Activated T-cell treated with anti-CD3 and anti-CD28 coated beads, Interleukin-2, amount 50 U/mL, for 72 hours (primary cell): ENCODE measurements at places on chromosomes 3 and 15.

DNA sequence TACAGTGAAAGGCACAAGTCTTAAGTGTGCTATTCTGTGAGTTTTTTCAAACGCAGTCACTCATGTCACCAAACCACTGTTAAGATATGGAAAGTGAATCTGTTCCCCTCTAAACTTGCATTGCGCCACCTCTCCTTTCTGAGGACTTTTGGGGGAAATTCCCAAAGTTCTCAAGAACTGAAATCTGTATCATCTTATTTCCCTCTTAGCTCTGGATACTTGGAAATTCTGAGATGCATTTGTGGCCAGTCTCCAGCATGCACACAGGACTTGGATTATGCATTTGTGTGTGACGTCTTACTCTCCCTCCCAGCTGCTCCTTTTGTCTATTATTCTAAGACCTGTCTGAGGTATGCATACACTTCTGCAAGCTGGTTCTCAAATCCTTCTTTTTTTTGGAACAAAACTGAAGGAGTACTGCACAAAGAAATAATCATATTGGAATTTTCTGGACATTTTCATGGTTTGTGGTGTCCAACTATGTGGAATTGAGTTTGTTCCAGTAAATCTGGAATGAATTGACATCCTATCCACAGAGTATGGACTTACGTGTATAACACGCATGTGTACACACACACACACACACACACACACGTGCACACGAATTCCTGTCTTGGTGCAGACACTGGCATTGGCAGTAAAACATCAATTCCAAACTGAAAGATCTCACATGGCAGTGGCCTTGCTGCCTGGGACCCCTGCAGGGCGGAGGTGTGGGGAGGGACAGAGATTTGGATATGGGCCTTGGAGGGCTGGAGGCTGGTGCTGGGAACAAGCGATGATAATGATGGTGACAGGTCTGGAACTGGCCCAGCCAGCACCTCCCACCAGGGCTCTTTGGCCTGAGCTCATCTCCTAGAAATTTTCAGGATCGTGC, 8.2 kb upstream of the LCTL start:
- no peak for DNase-seq

DNA sequence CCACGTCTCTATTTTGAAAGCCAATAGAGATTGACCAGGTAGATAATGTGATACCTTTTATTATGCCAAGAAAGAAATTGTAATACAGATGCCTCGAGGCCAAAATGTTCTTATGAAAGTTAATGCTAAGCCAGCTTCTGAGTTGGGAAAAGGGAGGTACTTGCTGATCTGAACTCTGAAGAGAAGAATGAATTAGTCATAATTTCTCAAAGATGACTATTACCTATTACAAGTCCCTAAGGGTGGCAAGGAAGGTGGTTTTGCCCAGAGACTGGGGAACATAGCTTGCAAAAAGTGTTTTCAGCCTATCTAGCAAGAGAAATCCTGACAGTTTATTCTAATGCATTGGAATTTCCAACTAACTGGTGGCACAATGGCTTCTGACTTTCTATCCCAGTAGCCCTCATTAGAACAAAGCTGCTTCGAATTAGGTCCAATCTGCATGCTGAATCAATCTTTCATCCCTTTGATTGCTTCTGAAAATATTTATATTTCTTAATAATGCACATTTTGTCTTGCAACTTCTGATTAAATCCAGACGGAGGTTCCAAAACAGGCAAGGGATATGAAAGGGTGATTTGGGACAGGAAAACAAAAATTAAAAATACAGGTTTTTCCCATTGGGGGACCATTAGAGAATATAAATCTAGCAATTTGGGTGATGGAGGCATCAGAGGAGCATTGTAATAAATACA, 17.7 kb upstream of the NR2F2 start:
- DNase-seq, result no peak

- DNase-seq, result peak; percentile 1
Measured at GRCh38 chr15:74540161-74540760, 759 bp upstream of the ARID3B start.

DNA sequence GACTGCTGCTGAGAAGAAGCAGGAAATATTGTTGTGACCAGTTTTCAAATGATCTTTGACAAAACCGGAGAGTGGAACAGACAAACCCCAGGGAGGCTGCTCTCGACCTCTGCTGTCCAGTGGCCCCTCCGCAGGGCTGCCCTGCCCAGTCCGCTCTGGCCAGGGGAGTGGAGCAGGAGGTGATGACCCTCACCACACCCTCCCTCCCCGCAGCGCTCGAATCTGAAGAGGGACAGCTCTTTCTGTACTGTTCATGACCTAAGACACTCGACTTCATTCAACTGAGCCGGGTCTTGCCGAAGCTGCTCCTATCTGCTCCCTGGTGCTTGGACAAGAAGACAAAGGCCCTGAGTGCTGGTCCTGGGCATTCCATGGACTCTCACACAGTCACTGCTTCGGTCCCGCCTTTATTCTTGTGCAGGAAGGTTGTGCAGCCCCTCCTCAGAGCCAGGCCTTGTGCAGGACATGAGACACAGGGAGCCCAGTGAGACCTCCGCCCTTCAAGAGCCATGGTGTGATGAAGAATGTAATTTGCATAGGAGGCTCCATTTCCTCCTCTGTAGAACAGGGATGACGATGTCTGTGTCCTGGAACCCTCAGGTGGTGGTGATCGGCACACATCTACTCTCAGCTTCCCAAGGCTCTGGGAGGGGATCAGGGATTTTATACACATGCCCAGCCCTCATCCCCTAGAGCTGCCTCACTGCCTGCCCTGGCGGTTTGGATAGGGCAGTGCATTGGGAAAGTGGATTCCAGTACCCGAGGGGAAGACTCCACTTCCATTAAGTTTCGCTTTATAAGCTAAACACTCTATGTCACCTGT, 97.1 kb upstream of the PRR20G start:
- no peak for DNase-seq

DNA sequence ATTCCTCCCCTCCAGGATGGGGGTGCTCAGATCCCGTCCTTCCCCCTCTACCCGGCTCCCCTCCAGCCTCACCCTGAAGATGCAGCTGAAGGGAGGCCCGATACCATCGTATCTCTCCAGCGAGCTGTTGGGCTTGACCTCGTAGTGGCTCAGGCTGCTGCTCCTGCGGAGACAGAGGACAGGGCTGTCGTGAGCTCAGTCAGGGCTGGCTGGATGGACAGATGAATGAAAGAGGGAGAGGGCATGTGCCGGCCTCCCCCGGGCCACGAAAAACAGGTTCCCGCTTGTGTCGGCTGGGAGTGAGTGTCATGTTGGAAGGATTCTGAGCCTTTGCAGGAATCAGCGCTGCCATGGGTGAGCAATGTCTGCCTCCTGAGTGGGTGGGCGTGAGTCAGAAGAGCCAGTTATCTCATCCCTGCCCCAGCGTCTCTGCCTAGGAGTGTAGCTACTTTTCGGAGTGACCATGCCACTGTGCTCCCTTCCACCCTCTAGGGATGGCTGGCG, 35.2 kb downstream of the FEM1B start:
- DNase-seq, result no peak

DNA sequence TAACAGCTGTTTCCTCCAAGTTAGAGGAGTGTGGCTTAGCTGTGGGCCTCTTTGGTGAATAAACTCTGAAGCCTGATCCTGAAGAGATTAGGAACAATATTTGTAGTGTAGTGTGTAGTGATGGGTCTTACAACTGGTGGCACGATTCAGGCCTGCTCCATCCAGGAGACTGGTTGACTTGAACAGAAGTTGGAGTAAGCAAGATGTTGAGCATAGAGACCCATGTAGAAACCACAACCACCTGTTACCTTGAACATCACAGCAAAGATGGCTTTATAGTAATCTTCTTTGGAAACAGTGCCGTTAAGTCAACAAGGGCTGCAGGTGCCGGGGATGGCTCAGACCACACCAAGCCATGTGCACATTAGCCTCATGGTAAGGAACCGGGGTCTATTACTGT, 74.2 kb upstream of the RASGRP1 start:
- no peak for DNase-seq

GRCh38 chr3:79872483-79872882, 104.7 kb upstream of the ROBO1 start:
- no peak for DNase-seq

GRCh38 chr3:72487078-72487765, 361.0 kb downstream of the SHQ1 start:
- peak; percentile 80 for DNase-seq

GRCh38 chr3:186696522-186696921, 20.6 kb upstream of the KNG1 start:
- DNase-seq, result no peak

GRCh38 chr3:4703054-4703480, 209.9 kb downstream of the ITPR1 start:
- DNase-seq, result no peak

DNA sequence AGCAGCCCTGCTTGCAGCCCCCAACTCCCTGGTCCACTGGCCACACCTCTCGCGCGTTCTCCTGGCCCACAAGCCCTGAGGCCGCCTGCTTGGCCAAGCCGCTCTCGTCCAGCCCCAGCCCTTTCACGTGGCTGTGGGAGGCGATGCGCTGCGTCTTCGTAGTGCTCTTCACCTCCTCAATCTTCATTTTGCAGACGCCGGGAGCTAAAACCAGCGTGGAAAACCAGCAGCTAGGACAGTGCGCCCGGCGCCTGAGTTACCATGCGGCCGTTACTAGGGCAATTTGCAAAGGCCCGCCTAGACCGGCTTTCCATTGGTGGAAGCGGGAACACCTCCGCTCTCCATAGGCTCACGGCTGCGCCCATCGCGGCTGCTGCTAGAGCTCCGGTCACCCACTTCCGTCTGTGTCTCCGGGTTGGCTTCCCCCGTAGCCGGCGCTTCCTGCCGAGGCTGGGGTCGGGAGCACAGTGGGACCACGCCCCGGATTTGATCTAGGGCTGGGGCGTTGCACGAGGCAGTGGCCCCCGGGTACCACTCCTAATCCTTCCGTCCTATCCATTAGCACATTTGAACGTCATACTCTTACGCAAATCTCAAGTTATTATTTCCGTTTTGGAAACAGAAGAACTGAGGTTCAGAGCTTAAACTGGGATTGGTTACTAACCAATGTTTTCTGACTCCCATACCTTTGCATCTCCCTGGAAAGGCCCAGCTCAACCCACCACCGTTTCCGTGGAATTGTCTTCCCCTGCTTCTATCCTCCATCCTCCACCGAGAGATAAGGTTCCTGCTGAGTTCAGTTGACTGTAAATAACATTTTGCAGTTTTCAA, at the start of gene RUVBL1:
Gene RUVBL1 (minus strand): TSS at position 275 of the 831 bp plus-strand sequence. CDS start 88 bp downstream, at position 187.
- peak; percentile 98 for DNase-seq

- DNase-seq, result no peak
Measured at GRCh38 chr15:31461375-31461774, 134.7 kb downstream of the KLF13 start.

GRCh38 chr3:48466386-48467109, 20.0 kb downstream of the ATRIP start:
- peak; percentile 42 for DNase-seq

- no peak for DNase-seq
Measured at GRCh38 chr15:69585937-69586336, 133.3 kb downstream of the RPLP1 start.

- DNase-seq, result peak; percentile 71
Measured at GRCh38 chr3:170178651-170179050, 2.9 kb downstream of the PHC3 start.

DNA sequence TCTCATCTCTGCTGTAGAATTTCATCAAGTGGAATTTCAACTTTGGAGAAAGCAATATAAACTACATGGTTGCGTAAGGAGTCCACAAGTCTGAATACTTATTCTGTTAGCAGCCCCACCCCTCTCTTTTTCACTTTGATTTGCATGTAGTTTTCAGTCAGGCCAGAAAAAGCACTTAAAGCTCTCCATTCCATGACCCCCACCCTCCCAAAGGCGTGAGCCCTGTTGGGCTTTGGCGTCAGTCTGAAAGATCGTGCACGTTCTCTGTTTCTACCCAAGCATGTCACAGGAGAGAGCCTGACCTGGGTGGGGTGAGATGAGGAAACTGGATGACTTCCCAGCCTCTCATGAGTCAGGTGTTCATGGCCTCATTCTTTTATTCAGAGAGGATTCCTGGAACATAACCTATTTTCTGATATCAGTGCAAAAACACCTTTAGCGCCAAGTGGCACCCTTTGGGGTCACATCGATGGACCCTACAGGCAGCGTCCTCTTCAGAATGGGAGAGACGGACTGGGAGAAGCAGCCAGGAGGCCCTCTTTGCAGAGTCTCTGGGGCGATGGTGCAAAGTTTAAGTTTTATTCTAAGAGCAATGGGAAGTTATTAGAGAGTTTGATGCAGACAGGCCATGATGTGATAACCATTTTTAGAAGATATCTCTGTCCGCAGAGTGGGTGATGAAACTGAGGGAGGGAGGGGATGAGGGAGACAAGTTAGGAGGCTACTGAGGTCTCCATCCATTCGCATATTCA, 55.8 kb downstream of the LSM3 start:
- DNase-seq, result no peak

- no peak for DNase-seq
Measured at GRCh38 chr3:133570139-133570936, 3.1 kb upstream of the CDV3 start.

GRCh38 chr3:131453533-131453932, 49.2 kb downstream of the MRPL3 start:
- no peak for DNase-seq

GRCh38 chr3:197083486-197083885, 53.9 kb upstream of the MELTF start:
- DNase-seq, result peak; percentile 40

- no peak for DNase-seq
Measured at GRCh38 chr3:146709969-146710368, 104.8 kb upstream of the PLSCR5 start.

DNA sequence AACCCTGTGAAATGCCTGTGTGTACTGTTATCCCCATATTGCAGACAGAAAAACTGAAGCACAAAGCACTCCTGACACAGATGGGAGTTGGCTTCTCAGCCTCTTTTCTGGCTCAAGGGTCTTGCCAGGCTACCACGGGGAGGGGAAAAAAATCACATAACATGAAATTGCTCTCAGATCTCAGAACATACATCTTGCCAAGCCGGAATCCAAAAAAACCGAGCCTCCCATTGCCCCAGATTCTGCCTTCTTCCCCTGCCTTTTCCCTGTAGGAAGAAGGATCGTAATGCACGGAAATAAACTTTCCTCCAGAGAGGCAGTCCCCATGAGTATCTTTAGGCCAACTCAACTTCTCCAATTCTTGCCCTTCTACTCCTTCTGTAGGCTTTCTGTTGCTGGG, 16.6 kb upstream of the MRPS22 start:
- DNase-seq, result no peak

DNA sequence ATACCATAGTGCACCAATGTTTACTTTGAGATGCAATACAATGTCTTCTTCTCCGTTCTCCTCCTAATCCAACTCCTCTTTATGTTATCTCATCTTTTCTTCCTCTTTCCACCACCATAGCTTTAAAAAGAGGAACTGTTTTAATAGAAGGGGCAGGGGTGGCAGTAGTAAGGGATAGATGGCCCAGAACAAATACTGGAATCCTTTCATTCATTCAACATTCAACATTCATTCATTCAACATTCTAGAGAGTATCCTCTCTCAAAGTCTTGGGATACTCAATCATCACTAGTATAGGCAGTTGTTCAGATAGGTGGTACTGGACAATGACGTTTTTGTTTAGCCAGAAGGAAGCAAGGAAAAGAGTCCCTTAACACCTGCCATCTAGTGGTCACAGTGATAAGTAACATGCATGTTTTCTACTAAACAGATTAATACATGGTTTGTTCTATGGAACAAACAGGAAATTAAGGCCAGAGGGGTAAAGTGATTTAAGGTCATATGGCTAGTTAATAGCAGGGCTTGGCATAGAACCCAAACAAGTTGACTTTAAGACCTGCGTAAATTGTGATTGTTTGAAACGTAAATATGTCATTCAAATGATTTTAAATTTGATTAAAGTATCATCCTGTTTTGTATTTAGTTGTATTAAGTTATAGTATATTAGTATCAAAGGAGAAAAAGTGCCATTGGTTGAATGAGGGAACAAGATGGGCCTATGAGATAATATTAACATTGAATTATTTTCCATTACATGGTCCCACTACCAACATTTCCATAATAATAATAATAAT, 26.9 kb upstream of the EHHADH start:
- no peak for DNase-seq

GRCh38 chr15:62931650-62932049, 110.9 kb upstream of the TPM1 start:
- DNase-seq, result no peak
